ENCODE measurements at places on chromosomes 2 and 18.
A peak's percentile ranks its signal among the peaks of the same experiment; 100 is the strongest.

DNA sequence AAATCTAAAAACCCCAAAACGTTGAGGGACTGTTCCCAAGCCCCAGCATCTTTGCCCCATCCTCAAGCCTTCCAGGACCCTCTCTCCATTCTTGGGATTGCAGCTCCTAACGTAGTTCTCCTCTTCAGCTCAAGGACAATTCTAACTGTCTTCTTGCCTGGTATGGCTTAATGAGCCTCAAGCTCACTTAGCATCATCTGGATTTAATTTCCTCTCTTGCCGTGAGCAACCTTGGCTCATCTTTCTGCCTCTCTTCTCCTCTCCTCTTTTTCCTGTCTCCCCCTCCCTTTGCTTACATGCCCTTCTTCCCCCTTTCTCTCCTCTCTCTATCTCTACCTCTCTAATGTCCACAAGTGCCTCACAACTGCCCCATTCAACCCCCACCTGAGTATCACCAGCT is 44.2 kb downstream of the TACR1 start:
- no peak for DNase-seq

DNA sequence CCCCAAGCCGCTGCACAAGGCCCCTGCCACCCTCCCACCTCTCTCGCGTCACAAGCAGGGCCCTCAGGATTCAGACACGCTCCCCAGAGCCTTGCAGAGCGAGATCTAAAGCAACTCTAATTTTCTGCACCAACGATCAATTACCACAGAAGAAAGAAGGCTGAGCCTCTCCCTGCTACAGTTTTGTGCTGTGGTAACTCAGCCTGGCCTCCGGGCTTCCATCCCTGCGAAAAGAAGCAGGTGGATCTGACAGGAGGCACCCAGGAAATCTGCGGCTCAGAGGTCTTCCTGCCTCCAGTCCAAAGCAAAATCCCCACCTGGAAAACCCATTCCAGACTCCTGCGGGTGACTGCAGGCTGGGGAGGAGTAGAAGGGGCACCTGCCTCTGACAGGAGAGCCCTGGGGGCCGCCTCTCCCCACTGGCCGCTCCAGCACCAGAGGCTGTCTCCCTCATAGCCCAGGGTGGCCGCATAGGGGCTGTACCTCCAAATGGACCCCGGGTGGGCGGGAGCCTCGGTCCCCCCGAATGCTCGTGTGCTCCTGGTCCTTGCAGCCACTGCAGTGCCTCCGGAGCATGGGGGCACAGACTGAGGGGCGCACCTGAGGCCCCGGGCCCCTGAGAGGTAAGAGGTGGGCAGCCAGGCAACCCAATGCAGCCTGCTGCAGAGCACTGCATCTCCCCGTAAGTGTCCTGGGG is 31.0 kb downstream of the PXDN start:
- DNase-seq = peak; percentile 23

DNA sequence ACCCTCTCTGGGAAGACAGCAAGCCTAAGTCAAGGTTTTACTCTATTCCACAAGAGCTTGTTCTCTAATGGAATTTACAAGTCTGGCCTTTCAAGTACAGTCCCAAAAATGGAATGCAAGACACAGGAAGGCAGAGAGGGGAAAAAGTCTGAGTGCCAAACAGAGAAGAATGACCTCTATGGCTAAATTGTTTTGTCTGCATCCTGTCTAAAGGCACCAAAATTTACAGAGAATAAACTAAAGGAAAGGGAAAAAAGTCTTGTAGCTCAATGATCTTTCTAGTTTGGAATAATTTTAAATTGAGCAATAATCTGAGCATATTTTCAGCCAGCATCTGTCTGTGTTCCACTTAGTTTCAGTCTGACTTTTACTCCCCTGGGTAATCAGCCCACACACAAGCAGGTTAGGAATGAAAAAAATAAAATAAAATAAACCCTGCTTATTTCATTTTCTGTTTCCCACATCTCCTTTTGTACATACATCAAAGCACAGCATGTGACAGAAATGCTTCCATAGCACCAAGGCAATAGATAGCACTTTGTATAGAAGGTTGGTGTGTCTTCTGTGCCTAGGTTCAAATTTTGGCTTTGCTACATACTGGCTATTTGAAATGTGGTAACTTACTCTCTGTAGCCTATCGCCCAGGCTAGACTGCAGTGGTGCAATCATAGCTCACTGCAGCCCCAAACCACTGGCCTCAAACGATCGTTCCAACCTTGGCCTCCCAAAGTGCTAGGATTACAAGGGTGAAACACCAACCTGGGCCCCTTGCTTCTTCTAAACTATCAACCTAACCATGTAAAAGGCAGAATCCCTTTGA is 105.1 kb downstream of the SLC8A1 start:
- no peak for DNase-seq

GRCh38 chr2:134736167-134736880 is 17.5 kb upstream of the TMEM163 start:
- DNase-seq = no peak

DNA sequence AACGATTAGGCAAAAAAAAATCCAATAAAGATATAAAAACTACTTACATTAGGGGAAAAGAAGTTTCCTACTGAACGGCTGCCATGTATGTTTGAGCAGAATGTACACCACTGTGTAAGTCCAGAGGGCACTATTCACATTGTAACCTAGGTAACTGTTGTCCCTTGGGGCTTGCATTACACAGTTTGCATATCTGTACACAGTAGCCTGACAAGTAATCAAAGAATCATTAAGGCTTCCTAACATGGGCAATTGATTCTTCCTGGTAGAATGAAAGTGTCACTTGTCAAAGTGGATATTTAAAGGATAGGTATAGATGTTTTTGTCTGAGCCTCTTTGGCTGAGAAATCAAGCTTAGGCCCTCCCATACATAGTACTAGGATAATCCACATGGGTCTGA is 39.1 kb downstream of the PLEK start:
- DNase-seq = no peak

GRCh38 chr2:128496700-128497099 is 178.0 kb upstream of the HS6ST1 start:
- no peak for DNase-seq

DNA sequence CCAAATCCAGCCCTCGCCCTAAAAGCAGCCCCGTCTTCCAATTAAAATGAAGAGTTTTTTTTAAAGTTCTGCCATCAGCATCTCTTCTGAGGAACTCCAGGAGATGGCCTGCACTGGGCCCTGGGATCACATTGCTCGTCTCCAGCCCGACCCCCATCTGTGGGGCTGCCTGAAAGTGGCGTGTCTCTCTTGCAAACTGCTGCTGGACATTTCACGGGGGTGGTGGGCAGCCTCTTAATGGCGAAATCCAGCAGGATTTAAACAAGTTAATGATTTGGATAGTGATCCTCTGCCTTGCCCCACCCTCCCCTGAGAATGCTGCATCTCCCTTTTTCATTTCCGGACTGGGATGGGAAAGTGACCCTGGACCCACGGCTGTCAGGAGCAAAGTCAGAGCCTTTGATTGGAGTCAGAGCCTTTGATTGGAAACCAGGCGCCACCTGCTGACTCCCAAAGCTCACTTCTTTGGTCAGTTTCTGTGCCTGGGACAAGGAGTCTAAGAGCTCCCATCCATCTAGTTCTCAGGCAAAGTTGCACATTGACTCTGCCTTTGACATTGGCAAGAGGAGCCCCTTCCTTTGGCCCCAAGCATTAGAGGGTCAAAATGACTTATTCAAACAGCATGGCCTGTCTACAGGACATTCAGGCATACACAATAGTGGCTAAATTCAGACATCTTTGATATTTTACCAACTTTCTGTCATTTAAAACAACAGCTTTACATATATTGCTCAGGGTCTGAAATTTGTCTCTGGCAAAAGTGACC is 155.2 kb downstream of the SH3BP4 start:
- peak; percentile 75 for DNase-seq

GRCh38 chr2:206031950-206032567 is 53.9 kb downstream of the INO80D start:
- DNase-seq = peak; percentile 42

GRCh38 chr2:95526360-95527341 is 42.1 kb upstream of the TRIM43B start:
- peak; percentile 84 for DNase-seq

DNA sequence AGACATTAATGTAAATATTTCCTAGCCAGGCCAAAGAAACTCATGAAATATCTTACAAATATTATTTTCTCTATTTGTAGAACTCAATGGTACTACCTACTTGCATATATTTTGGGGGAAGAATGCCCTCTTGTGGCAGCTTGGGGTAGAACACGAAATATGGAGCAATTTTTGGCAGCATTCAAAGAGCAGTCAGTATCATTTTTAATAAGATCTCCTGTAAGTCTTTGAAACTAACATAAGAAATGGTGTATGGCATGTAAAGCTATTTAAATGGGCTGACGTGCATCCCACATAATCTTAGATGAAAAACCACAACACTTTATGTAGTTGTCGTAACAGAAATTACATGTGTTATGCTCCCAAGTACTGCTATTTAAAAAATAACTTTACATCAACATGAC is 62.3 kb upstream of the CCDC195 start:
- no peak for DNase-seq

DNA sequence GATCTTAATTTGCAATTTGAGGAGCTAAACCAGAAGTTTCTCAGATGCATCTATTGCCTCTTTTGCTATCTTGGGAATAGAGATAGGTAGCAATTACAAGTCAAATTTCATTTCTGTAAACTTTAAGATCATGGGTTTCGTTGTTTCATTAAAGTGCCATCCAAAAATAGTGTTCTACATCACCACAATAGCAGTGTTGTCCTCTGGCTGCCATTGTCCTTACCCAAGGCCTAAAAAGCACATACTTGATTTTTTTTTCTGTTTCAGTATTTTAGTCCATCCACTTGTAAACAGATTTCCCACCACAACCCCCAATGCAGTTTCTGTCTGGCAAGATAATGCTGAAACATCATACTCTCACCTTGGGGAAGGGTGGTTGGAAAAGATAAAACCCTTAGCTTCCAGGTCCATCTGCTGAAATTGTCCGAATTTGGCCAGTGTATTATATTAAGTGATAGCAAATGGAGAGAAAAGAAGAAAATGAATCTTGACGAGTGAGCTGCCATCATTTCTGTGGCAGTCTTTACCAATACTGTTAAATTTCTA is 136.2 kb downstream of the LCLAT1 start:
- no peak for DNase-seq

- DNase-seq = no peak
Observed at GRCh38 chr2:13021470-13021957, 304.8 kb downstream of the TRIB2 start.

DNA sequence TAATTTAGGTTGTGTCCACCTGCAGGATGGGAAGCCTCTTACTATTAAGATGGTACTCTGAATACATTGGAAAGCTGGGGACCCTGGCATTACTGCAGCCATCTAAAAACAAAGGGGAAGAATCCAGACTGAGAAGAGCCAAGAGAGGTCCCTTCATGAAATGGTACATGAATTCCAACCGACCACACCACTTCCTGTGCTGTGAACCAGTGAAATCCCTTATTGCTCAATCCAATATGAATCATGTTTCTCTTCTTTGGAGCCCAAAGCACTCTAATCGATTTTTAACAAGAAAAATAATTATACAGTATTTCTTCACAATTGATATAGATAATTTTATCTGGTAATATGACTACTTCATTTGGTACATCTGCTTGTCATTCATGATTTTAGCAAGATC is 479.7 kb upstream of the RAB6C start:
- no peak for DNase-seq

Measured in right lobe of liver (tissue), 6 donors.